Activated CD4-positive, alpha-beta T cell treated with anti-CD3 and anti-CD28 coated beads, Interleukin-2, amount 10 ng/mL, durations not matched to agents 7 days and 5 days (primary cell): ENCODE measurements at places on chromosomes 7 and 10.

DNA sequence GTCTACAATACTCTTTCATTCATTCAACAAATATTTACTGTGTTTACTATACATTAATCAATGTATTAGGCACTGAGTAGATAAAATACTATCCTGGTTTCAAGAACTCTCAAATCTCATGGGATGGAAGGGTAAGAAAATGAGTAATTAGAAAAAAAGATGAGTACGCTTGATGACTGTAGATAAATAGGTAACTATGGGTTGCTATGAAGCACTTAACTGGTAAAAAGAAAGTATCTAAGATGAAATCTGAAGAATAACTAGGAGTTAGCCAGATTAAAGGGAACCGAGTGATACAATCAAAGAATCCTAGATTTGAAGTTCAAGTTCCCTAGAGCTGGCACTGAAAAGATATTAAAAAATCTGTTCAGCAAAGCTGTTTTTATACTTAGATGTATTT, 62.1 kb downstream of the IQUB start:
- no peak for DNase-seq

DNA sequence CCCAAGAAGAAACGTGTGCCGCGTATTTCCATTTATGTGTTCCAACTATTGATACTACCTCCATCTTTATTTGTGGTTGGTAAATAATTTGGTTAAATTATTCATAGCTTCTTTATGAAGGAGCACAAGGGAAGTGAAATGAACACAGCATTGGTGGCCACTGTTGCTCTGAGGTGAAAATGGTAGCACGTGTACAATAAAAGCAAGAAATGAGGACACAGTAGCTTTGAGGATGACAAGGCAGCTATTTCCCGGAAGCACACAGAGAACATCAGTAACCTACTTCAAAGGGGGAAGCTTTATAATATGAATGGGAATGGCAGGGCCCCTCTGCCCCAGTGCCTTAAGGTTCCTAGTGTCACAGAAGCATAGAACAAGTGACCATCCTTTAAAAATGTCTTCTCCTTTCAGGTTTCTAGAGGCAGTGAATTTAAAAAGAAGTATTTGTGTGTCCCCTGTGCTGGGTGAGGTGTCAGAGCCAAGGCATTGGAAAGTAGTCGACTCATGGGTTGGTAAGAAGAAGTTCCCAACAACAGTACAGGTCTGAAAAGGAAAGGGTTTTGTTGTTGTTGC, 78.8 kb downstream of the SGMS1 start:
- DNase-seq: no peak

DNA sequence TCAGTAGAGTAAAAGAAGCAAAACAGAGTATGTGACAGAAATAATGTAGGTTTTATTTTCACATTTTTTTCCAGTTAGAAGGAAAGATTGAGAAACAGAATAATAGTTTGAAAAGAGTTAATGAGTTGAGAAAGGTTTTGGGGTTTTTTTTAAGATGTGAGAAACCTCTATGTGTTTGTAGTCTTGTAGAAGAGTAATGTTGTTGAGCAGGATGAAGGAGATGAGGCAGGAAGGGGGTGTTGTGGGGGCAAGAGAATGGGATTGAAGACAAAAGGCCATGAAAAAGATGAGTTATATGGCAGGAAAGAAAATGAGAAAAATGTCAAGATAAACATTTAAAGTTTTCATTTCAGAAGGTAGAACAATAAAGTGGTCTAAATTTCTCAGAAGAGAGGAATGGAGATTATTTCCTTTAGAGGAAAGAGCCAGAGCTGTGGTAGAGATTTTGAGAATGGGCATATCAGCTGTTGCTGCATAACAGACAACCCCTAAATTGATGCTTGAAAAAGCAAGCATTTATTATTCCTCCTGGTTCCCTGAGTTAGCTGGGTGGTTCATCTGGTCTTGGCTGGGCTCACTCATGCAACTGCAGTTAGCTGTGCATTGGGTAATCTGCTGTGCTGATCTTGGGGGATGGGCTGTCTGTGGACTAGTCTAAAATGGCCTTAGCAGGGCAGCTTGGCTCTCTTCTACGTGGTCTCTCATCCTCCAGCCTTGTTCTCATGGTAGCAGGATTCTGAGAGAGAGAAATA, 27.1 kb downstream of the PCGF5 start:
- peak; percentile 8 for DNase-seq

DNA sequence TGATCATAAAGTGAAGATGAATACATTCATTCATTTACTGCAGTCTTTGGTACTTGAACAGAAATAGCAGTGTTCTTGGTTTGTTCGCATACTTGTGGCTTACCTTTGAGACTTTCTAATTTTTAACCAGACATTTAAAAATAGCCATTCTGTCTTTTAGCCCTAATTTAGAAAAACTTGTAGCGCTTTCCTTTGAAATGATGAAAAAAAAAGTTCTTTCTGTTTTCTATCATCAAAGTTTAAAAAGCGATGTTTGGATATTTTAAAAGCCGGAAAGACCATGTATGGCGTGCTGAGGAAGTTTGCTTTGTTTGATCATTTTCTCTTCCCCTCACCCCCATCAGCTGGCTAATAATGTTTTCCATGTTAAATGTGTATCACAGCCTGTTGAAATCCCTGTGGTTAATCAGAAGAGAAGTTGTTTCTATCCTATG, 116.3 kb downstream of the CUX1 start:
- no peak for DNase-seq

DNA sequence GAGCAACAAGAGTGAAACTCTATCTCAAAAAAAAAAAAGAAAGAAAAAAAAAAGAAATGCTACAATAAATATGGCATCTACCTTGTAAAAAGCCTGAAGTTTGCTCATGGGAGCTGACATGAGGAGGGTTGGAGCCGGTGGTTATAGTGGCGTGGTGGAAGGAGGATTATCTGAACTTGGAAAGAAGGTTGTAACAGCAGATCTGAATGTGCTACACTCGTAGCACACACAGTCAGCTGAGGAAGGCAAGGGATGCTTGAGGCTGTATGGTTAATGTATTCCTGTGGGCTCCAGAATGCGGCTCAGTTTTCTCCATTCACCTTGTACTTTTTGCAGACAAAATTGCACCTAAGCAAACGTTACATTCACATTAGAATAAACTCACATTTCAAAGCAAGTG, 390.3 kb upstream of the GALNT17 start:
- no peak for DNase-seq

DNA sequence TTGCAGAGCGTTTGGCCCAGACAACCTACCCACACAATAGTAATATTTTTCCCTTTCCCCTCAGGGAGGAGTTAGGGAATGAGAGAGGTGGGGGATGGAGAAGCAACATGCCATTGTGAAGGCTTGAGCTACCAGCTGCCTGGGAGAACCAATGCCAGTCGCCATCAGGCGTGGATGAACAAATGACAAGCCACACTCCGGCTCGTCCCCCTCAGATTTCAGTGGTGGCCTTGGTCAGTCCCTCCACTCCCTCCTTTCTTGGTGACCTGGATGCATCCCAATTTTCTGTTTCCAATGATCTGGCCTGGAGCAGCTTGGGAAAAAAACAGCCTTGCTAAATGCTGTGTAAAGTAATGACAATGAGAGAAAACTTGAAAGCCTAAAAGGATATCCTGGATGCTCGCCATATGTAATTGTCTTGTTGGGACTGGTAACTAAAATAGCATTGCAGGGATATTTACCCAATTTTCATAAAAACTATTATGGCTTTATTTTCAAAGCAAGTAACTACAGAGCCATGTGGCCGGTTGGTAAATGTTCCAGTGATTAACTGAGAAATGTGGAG, 110.7 kb downstream of the ICA1 start:
- DNase-seq: no peak

DNA sequence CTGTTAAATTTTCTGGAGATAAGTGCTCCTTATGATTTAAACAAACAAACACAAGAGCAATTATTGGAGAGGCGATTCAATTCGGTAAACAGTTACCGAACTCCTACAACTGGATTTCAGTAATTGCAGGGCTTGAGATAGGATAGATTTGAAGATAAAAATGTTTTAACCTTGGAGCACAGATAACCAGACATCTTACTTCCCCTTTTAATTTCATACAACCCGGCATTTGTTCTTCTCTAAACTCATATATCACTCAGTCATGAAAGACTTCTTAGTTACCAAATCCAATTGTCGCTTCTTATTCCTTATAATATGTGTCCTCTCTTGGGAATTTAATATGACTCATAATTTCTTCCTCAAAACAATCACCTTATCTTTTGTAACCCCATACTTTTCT, 235.9 kb upstream of the CSTF2T start:
- no peak for DNase-seq
